ENCODE measurements at places on chromosomes 12 and 14.

DNA sequence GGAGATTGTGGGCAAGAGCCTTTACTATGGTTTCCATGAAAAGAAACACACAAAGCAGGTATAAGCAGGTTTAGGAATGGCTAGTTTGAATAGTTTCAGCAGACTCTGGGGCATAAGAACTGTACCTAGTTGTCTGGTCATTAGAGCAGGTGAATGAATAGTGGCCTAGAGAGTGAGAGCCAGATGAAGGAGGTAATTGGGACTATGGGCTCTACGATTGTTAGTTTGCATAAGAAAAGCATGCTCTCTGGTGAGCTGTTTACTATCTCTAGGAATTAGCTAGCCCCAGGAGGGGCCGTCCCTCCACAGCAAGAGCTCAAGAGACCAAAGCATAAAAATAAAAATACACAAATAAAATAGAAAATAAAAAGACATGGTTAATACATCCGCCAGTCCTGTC is 397.5 kb upstream of the GARIN6 start:
- DNase-seq = no peak

DNA sequence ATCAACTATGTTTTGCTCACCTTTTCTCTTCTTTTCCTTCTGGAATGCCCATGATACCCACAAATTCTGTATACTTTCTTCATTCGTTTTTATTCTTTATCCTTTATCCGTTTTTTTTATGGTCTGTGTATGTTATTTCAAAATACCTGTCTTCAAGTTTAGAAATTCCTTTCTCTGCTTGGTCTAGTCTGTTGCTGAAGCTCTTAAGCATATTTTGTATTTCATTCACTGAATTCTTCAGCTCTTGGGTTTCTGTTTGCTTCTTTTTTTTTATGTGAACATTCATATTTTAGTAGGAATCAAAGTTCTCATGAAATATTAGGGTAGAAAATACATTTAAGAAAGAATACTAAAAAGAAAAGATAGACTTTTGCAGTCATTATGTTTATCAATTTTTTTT is 22.7 kb upstream of the GTF2A1 start:
- no peak for DNase-seq

DNA sequence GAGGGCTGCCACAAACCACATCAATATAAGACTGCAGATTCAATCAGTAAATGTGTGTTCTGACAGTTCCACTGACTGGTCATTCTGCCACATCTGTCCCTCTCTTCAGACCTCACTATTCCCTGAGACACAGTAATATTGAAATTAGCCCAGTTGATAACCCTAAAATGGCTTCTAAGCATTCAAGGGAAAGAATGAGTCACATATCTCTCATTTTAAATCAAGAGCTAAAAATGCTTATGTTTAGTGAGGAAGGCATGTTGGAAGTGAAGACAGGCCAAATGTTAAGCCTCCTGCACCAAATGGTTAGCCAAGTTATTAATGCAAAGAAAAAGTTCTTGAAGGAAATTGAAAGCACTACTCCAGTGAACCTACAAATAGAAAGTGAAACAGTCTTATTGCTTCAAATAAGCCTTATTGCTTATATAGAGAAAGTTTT is 24.5 kb upstream of the KIF21A start:
- DNase-seq = no peak

DNA sequence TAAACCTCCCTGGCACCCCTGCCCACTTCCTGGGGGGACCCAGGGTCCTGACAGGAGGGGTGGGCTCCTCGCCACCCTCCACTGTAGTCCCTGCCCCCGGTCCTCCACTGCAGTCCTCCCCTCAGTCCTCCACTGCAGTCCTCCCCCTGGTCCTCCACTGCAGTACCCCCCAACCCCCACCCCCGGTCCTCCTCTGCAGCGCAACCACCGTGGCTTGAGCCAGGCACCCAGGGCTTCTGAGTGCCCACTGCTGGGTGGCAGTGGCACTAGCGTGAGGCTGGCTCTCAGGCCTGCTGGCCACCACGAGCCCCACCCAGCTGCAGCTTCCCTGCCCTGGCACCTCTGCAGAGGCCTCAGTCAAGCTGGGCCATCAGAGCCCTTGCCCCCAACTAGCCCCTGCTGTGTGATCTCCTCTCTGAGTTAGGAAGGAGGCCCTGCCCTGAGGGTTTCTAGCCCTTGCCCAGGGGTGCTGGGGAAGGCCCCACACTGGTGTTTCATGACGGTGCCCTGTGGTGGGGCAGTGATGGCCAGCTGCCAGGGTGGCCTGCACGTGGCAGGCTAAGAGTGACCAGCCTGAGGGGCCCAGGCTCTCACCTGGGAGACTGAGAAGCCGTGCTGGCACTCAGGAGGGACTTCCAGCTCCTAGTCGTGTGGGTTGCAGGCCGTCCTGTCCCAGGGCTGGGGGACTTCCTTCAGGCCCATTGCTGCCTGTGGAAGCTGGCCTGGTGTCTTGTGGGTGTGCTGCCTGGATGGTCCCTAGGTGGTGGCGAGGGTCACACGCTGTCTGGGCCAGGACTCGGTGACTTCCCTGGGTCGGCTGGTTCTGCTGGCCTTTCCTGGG is 9.7 kb downstream of the CEP170B start:
- DNase-seq = no peak

- DNase-seq = no peak
These were observed 86.5 kb downstream of the ATP2B1 start for GRCh38 chr12:89622115-89622514.

- DNase-seq = no peak
These were observed 10.9 kb upstream of the AMN start for GRCh38 chr14:102911541-102911951.

GRCh38 chr12:105030820-105031807 is 45.0 kb downstream of the NOPCHAP1 start:
- DNase-seq = no peak

DNA sequence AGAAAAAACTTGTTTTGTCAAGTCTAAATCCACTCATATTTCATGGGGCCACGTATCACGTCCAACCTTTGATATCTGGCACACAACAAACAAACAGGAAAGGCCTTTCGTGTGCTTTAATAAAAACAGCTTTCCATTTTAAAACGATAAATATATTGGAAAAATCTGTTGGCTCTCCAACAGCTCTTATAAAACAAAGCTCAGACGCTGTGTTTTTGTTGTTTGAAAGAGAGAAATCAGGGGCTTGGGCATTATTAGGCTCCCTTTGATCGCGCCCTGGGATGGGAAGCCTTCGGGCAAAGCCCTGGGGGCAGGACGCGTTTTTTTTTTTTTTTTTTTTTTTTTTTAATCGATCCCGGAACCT is 429 bp upstream of the PLEKHA5 start:
- DNase-seq = peak; percentile 29

GRCh38 chr14:99721792-99722516 is 37.9 kb downstream of the CYP46A1 start:
- DNase-seq = no peak

DNA sequence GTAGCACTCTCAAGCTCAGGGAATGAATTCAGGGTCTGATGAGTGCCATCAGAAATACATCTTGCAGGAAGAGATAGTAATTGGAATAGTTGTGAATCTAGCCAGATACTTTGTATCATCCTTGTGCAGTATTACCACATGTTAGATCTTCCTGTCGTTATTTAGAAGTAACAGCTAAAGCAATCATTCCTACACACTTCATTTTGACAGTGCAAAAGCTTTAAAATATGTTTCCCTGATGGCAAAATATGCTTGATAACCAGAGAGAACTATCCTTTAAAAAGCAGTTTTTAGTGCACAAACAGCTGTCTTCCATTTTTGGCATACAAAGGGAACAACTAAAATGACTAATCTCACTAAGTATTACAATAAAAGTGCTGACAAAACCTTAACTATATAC is 149.5 kb upstream of the SLC38A2 start:
- no peak for DNase-seq

DNA sequence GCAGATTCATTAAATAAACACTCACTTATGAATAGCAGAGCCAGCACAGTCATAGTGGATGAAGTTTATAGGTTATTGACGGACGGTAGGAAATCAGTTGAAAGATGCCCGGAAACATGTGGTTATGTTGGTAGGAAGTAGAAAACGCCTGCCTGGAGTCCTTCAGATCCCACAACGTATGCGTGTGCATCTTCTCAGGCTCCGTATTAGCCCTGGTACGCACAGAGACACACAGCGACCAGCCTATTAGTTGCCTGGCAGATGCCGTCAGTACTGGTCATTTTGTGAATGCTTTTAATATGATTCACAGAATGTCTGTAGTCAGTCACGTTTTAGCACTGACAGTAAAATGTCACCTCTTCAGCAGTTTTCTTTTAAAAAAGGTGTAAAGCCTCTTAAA is 196.4 kb downstream of the RGS6 start:
- no peak for DNase-seq

GRCh38 chr12:46627686-46628085 is 198.1 kb downstream of the SLC38A4 start:
- DNase-seq = no peak

- peak; percentile 79 for DNase-seq
These were observed at the start of gene NOPCHAP1 for GRCh38 chr12:104986022-104986941. NOPCHAP1 (plus strand) TSS chr12:104986316; CDS start chr12:104986353, 37 bp downstream.

GRCh38 chr12:18837025-18837424 is 99.1 kb downstream of the CAPZA3 start:
- DNase-seq = no peak

GRCh38 chr14:79551523-79551922 is 659.8 kb downstream of the DIO2 start:
- DNase-seq = no peak

DNA sequence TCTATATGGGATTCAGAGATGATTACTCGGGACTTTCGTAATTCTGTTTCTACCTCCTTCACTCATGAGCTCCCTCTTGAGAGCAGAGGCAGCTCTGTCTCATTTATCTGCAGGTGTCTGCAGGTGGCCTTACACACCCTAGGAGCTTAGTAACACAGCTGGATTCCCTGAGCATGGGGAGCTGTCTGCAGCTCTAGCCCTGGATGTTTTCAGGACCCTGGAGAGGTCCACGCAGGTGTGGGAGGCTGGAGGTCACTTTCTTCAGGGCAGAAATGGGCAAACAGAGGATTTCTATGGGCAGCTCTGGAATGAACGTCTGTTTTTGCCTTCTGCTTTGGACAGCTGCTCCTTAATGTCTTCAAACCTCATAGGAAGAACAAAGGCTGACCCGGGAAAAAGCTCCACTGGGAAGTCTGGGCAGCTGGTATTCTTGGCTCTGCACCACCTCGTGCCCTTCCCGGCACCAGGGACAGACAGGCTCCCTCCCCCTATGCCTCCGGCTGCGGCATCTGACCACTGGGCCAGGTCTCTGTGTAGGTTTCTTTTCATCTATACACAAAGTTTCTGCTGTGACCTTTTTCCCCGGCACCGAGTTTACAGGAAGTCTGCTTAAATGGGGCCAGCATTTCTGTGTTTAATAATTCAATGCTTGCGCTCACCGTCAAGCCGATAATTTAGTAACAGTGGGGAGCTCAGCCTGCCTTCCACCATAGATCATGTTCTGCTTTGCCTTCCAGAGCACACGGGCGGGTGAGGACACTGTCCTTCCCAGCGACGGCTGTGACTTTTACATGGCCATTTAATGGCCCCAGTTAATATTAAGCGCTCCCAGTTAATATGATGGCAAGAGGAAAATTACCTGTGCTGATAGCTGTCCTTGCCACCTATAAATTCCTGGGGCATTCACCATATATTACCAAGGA is 320.2 kb upstream of the SFSWAP start:
- DNase-seq = peak; percentile 29

DNA sequence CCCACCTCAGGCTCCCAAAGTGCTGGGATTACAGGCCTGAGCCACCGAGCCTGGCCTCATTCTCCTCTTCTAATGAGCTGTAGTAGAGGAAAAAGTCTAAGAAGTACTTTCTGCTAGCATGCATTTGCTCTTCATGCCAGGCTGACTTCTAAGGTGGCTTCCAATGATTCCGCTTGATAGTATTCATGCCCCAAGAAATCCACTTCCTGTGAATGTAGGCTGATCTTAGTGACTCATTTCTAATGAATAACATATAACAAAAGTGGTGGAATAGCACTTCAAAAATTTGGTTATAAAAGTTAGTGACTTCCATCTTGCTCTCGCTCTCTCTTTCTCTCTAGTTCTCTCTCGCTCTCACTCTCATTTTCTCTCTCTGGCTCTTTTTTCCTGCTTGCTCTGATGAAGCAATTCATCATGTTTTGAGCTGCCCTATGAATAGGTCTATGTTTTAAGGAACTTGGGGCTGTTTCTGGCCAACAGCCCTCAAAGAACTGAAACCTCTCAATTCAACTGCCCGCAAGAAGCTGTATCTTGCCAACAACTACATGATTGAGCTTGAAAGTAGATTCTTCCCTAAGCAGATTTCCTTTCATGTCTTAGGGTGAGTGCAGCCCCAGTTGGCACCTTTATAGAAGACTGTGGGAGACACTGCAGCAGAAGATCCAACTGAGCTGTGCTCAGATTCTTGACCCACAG is 282.9 kb downstream of the RMST start:
- DNase-seq = no peak

- DNase-seq = no peak
These were observed 1008.4 kb downstream of the SLC6A15 start for GRCh38 chr12:83904175-83904574.

DNA sequence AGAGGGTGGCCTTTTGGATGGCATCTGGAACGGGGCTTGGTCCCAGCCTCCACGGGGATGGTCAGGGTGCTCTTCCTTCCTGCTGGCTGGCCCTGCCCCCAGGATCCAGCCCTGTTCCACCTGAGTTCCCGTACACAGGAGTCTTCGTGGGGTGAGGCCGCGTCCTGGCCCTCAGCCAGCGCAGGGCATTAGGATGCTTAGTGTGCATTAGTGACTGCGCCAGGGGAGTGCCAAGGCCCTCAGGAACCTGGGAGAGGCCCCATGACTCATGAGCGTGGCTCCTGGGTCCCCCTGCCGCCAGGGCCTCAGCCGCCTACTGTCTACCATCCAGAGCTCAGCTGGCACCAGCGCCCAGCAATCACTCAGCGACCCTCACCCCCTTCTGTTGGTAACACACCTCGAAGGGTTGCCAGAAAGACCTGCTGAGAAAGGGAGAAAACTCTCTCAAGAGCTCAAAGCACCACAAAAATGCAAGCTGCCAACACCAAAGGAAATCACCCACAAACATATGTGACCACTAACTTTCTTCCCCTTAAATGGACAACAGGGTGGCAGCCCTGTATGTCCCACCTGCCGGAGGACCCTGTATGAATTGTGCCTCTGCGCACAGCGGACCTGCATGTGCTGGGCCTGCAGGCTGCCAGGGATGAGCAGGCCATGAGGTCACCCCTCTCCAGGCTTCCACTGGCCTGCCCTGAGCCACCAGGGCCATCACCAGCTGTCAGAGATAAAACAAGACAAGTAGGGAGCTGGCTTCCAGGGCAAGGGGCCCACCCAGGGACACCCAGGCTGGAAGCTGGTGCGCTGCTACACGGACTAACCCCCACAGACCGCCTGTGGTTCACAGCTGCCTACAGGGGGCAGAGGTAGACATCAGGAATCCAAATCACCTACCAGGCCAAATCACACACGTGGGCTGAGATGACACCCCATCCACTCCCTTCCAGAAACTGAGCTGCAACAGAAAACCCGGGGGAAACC is 28.7 kb downstream of the CCDC85C start:
- DNase-seq = no peak

All from left renal pelvis (tissue), 4 donors.